ENCODE measurements at places on chromosomes 4 and X.

- no peak for DNase-seq
Observed at GRCh38 chrX:71378732-71379131, 12.6 kb downstream of the TAF1 start.

GRCh38 chr4:80367737-80368136 lies 32.2 kb downstream of the CFAP299 start:
- DNase-seq, result no peak

DNA sequence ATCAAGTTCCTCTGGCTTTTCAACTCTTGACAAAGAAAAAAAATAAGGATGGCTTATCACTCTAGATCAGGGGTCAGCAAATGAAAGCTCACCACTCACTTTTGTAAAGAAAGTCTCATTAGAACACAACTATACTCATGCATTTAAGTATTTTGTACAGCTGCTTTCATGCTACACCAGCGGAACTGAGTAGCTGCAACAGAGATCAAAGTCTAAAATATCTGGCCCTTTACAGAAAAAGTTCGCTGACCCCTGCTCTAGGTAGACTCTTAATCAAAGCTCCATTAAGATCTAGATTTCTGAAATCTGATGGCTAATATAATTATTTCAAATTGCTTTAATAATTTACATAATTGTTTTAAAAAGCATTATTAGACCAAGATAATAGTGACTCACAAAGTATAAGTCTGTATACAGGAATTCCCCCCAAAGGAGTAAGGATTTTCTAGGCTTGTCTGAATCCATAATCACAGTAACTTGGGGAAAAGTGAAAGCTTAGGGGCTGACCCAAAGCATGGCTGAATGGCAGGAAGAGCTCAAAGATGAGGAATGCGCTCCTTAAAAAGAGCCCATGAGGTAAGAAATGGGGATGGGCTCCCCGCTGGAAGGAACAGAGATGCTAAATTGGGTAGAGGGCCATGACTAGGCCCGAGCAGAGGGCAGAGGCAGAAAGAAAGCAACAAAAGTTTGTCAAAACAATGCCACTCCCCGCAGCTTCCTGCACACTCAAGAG lies 140.3 kb downstream of the SH3KBP1 start:
- DNase-seq, result no peak

- no peak for DNase-seq
Observed at GRCh38 chr4:143344041-143344440, 7.4 kb downstream of the GAB1 start.

DNA sequence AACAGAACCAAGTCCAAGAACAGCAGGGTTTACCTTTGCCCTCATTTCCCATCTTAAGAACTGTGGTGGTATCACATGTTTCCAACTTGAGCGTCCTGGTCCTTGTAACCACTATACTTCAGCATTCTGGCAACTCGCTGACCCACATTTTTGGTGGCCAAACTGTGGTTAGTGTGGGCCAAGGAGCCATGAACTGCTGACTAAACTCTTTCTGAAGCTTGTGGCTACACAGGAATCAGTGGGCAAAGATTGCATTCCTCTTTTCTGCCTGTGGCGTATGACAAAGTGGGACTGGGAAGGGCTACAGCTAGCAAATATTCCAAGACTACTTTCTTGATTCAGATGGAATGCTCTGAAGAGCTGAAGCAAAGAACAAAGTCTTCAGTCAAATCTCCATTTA lies 106.3 kb upstream of the MID1 start:
- DNase-seq, result no peak

DNA sequence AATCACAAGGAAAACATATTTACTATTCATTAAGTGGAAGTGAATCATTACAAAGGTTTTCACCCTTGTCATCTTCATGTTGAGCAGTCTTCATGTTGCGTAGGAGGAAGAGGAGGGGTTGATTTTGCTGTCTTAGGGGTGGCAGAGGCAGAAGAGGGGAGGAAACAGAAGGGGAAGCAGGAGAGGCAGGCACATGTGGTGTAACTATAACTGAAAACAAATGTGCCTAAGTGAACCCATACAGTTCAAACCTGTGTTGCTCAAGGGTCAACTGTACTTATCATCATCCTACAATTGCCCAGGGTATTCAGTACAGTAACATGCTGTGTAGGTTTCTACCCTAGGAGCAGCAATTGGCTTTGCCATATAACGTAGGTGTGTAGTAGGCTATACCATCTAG lies 47.2 kb downstream of the SYNPO2 start:
- DNase-seq, result no peak

GRCh38 chr4:88672987-88673386 lies 24.6 kb downstream of the NAP1L5 start:
- no peak for DNase-seq

- DNase-seq, result no peak
Observed at GRCh38 chrX:101550362-101550750, at the start of gene ARMCX1. ARMCX1 (plus strand) TSS chrX:101550547; CDS start chrX:101552931, 2,384 bp downstream.

- no peak for DNase-seq
Observed at GRCh38 chr4:146371812-146372211, 149.9 kb downstream of the SLC10A7 start.

DNA sequence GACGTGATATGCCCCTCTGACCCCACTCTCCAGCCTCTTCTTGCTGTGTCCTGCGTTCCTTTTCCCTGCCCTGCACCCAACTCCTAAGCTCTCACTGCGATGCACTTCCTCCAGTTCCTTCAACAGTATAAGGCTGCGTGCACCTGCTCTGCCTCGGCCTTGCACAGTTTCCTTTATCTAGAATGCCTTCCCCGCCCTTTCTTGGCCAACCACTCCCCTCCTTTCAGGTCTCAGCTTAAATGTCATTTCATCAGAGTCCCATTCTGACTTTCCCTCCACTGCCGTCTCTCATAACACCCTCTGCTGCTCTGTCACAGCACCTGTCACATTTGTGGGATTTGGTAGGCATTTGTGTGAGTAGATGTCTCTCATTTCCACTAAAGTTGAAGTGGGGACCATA lies 58.4 kb upstream of the NEIL3 start:
- DNase-seq, result no peak

DNA sequence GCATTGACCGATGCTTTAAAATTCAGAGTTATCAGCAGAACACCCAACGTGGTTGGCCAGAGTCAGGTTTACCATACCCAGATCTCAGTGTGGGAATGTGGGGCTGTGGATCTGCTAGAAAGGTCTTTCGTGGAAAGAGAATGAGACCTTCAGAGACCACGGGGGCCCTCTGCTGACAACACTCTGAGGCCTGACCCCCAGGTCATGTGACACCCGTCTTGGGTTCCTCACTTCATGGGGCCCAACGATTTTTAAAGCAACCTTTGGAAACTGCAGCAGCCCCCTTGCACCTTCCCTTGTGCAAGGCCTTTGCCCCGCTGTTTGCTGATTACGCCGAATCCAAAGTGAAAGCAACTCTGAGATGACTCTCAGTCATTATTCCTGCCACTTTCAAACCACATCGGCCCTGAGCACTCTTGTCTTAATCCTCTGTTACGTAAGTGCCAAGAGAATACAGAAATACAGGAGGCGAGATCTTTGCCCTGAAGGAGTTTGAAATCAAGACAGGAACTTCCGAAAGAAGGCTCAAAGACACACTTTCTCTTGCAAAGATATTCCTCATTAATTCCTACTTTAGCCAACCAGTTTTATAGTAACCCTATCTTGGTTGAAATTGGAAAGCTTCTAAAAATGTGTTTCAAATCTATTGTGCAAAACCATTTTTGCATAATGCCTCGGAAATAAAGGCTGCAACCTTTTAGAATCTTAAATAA lies 88.3 kb downstream of the EVC2 start:
- no peak for DNase-seq

- DNase-seq, result no peak
Observed at GRCh38 chr4:120078216-120078615, 11.6 kb upstream of the MAD2L1 start.

- no peak for DNase-seq
Observed at GRCh38 chr4:60450054-60450453, 750.1 kb upstream of the ADGRL3 start.

DNA sequence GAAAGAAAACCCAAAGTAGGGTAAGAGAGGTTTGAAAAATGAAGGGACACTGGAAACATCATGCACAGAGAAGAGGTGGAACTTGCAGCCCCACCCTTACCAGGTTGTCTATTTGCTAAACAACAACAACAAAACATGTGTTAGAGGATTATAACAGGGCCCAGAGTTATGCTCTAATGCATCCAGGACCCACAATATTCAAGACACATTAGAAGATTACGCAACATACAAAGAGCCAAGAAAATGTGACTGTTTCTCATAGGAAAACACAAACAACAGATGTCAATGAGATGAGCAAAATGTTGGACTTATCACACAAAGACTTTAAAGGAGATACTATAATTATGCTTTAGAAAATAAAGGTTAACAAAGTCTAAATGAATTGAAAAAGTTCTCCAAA lies 128.5 kb downstream of the LRBA start:
- no peak for DNase-seq

GRCh38 chr4:122776916-122777315 lies 44.4 kb downstream of the BBS12 start:
- DNase-seq, result no peak

GRCh38 chr4:3128976-3129375 lies 54.5 kb downstream of the HTT start:
- no peak for DNase-seq

- no peak for DNase-seq
Observed at GRCh38 chr4:151055539-151055938, 40.5 kb upstream of the LRBA start.

GRCh38 chr4:150250998-150251651 lies 172.9 kb downstream of the DCLK2 start:
- no peak for DNase-seq

DNA sequence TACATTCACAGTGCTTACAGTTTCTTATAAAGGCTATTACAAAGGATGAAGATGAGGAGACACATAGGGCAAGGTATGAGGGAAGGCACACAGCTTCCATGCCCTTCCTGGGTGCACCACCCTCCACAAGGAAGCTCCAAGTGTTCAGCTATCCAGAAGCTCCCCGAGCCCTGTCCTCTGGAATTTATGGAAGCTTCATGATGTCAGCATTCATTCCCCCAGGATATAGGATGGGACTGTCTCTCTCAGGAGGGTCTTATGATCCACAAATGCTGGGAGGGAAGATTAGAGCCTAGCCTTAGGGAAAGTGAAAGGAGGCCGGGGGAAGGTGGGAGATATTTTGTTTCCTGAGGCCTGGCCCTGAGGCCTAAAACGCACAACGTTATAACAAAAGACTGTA lies 236.0 kb downstream of the ANK2 start:
- no peak for DNase-seq

DNA sequence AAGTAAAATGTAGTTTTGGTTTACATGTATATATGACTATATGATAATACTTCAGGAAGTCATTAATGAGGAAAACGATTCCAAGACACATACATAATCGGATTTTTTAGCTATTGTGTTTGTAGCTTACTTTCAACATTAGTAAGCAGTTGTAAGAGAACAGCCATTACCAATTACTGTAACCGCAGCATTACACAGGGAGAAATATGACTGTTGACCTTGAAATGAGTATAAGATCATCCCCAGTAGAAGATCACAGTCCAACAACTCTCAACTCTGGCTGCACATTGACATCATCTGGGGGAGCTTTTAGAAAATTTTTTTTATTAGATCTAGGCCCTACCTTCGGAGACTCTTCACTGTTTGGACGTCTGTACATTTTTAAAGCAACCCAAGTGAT lies 762.0 kb upstream of the MAGEB2 start:
- DNase-seq, result no peak

DNA sequence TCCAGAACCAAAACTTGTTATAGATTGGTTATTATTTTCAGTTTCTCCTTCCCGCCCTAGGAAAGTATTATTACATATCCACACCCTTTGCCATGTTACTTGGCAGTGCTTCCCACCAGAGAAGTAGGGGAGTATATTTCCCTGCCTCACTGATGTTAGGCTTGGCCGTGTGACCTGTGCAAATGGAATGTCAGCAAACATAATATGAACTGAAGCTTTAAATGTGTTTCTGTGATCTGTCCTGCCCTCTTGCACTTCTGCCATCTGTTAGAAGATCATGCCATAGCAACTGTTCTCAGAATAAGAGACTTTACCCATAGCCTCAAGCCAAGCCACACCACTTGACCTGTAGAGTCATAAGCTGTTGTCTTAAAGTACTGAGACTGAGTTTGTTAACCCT lies 36.7 kb upstream of the NEUROG2 start:
- no peak for DNase-seq

GRCh38 chr4:147334478-147334877 lies 146.4 kb upstream of the EDNRA start:
- no peak for DNase-seq

DNA sequence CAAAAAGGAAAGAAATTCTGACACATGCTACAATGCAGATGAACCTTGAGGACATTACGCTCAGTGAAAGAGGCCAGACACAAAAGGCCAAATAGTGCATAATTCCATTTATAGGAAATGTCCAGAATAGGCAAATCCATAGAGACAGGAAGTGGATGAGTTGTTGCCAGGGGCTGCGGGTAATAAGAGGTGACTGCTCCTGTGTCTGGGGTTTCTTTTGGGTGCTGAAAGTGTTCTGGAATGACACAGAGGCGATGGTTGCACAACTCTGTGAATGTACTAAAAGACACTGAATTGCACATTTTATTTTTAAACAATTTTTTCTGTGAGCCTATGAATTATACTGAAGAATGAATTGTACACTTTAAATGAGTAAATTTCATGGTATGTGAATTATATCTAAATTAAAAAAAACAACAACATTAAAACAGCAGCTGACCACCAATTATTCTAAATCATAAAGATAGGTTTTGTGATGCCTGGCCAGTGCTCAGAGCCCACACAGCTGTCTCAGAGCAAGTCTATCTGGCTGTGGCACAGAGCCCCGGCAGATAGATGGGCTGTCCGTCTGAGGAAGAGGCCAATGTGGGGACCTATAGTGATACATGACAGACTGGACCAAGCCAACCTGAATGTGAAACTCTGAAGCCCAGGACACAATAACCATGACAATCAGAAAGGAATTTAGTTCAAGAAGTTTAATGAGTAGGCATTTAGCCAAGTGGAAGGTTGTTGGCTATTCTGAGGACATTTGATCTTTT lies 23.5 kb upstream of the IRAK1 start:
- DNase-seq, result no peak

- DNase-seq, result no peak
Observed at GRCh38 chr4:56655627-56656345, 25.3 kb downstream of the HOPX start.

DNA sequence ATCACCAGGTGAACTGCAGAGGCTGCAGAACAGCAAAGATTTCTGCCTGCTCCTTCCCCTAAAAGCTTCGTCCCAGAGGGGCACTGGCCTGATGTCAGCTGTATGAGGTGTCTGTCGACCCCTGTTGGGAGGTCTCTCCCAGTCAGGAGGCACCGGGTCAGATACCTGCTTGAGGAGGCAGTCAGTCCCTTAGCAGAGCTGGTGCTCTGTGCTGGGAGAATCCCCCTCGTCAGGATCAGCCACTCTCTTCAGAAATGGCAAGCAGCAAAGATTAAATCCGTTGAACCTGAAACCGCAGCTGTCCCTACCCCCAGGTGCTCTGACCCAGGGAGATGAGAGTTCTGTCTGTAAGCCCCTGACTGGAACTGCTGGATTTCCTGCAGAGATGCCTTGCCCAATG lies 1166.3 kb upstream of the ADGRL3 start:
- DNase-seq, result no peak

- no peak for DNase-seq
Observed at GRCh38 chrX:133335027-133335426, 80.3 kb downstream of the GPC4 start.

All from activated CD8-positive, alpha-beta memory T cell treated with anti-CD3 and anti-CD28 coated beads for 1 hour (primary cell).